ENCODE measurements at places on chromosomes 12 and 14.

DNA sequence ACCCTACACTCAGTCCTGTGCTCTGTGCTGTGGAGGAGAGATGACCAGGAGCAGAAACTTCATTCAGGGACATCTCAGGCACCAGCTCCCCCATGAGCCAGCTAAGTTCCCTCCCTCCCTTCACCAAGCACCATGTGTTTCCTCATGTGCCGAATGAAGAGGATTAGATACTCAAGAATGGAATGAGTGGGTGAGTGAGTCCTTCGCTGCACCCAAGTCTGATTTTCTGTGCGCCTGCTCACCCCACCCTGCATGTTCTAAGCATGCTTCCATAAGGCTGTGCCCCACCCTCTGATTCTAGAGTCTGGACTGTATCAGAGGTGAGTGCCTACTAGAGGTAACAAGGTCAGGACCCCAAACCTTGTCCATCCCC lies 12.1 kb downstream of the SERPINA5 start:
- DNase-seq, result no peak

GRCh38 chr12:49094160-49094974 lies at the start of gene DHH:
TSS of gene DHH (minus strand) at chr12:49094801. CDS start at chr12:49094512, 289 bp downstream.
- no peak for DNase-seq

- DNase-seq, result no peak
These were observed 178.1 kb downstream of the ETNK1 start for GRCh38 chr12:22802883-22803630.

DNA sequence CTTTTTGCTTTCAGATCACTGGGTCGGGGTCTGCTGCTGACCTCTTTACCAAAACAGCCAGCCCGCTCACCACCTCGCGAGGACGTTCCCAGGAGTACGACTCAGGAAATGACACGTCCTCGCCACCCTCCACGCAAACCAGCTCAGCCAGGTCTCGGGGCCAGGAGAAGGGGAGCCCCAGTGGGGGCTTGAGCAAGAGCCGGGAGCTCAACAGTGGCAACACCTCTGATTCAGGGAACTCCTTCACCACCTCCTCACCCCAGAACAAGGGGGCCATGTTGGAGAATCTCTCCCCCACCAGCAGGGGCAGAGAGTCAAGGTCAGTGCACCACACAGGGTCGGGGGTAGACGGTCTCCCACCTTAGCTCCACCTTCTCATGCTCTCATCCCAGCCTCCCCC lies 33.4 kb upstream of the HSPB8 start:
- DNase-seq, result no peak

- DNase-seq, result no peak
These were observed 344.6 kb downstream of the ETNK1 start for GRCh38 chr12:22969521-22969920.

- no peak for DNase-seq
These were observed 514.6 kb downstream of the FUT8 start for GRCh38 chr14:65926935-65927700.

- no peak for DNase-seq
These were observed 61.3 kb downstream of the NOS1 start for GRCh38 chr12:117300174-117300573.

GRCh38 chr14:29982171-29982570 lies 54.5 kb upstream of the PRKD1 start:
- no peak for DNase-seq

- DNase-seq, result peak; percentile 60
These were observed at the start of gene DYNC1H1 for GRCh38 chr14:101964297-101965180. TSS of gene DYNC1H1 (plus strand) at chr14:101964573. CDS start at chr14:101964692, 119 bp downstream.

GRCh38 chr14:71804992-71805391 lies 127.2 kb upstream of the RGS6 start:
- no peak for DNase-seq

GRCh38 chr12:107223821-107224220 lies 130.5 kb upstream of the CRY1 start:
- no peak for DNase-seq

GRCh38 chr12:117111386-117111785 lies 12.2 kb upstream of the TESC start:
- DNase-seq, result no peak

- no peak for DNase-seq
These were observed 598 bp downstream of the UBE2N start for GRCh38 chr12:93441081-93441616.

GRCh38 chr12:116133149-116133548 lies 144.3 kb downstream of the MED13L start:
- no peak for DNase-seq

GRCh38 chr12:104501115-104501514 lies 44.4 kb downstream of the CHST11 start:
- no peak for DNase-seq

GRCh38 chr14:53398616-53399015 lies 245.5 kb upstream of the DDHD1 start:
- no peak for DNase-seq

- DNase-seq, result no peak
These were observed 419.7 kb upstream of the PRICKLE1 start for GRCh38 chr12:43008953-43009845.

DNA sequence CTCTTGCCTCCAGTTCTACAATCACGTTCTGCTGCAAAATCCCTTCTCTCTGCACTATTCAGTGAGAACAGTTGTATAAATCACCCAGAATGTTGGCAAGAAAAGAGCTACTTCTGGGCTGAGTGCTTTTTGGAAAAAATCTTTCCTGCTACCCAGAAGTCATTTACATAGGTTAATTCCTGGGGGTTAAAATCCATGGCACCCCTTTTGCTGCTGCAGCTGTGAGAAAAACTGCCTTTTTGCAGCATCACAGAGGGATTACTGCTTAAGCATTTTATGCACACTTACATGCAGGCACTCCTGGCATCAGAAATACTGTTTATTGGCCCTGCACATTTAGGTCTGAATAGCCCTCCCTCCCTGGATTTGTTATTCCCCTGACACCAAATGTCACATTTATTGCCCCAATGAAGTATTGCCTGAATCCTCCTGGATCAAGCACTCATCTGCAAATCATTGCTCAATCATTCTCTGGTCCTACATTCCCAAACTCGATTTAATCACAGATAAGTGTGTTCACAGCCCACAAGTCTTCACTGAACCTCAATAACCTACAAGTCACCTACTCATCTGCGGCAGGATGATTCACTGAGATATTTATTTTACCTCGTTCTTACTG lies 43.1 kb upstream of the CCDC196 start:
- DNase-seq, result no peak

- no peak for DNase-seq
These were observed 89.4 kb downstream of the RPAP3 start for GRCh38 chr12:47616440-47616839.

- DNase-seq, result no peak
These were observed 56.0 kb downstream of the MDGA2 start for GRCh38 chr14:47619392-47619791.

DNA sequence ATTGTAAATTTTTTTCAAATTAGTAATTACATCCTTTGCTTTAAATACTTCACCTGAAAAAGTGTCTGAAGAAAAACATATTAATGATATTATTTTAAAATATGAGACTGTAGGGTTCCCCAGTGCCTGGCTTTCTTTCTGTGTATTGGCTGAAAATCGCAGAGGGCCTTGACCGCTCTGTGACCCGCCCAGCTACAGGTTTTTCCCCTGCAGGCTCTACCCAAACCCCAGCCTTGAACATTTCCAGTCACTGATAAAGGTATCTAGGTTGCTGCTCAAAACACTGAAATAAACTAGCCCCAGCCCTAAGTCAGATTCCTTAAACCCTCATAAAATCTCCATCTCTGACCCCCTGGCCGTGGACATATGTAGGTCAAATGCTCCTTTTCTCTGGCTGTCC lies 11.9 kb downstream of the KLRG1 start:
- no peak for DNase-seq

- no peak for DNase-seq
These were observed 521 bp upstream of the PCED1B start for GRCh38 chr12:47078733-47079467.

DNA sequence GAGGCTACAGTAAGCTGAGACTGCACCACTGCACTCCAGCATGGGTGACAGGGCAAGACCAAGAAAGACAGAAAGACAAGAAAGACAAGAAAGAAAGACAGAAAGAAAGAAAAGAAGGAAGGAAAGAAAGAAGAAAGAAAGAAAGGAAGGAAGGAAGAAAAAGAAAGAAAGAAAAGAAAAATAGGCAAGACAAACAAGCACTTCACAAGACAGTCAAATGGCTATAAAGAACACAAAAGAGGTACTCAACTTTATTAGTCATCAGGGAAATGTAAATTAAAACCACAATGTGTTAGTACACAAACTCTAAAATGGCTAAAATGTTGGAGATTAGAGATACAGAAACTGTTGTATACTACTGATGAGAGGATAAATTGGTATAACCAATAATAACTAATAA lies 6.6 kb downstream of the ATXN3 start:
- no peak for DNase-seq

DNA sequence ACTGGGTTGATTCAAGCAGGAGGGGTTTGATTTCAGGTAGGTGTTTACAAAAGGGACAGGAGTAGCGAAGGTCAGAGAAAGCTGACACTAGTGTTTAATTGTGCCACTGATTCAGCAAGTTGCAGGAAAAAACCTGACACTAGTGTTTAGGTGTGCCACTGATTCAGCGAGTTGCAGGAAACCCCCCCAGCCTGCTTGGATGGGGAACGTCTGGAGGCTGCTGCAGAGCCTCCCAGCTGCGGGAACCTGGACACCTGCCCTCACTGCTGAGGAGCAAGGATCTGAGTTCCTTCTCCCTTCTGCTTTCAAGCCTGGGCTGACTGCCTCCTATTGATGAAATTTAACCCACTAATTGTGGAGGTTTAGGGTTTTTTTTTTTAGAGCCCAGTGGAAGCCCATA lies 84.2 kb downstream of the AVPR1A start:
- DNase-seq, result no peak

Data from HFF-Myc (cell line).